WTC11 (cell line): ENCODE measurements at places on chromosomes 13 and 19.
A peak's percentile ranks its signal among the peaks of the same experiment; 100 is the strongest.

DNA sequence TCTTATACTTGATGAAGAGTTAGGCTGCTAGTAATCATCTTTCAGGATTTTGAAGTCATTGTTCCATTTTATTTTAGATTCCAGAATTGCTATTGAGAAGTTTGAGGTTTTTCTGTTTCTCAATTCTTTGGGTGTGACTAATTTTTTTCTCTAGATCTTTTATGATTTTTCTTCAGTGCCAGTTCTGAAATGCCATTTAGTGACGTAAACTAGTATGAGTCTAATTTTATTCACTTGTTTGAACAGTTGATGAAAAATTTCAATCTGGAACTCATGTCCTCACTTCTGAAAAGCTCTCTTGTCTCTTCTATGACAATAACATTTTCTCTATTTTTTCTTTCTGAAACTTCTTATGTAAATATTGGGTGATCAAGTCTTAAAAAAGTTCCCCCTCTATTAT is 188.5 kb upstream of the HTR2A start:
- no peak for DNase-seq

DNA sequence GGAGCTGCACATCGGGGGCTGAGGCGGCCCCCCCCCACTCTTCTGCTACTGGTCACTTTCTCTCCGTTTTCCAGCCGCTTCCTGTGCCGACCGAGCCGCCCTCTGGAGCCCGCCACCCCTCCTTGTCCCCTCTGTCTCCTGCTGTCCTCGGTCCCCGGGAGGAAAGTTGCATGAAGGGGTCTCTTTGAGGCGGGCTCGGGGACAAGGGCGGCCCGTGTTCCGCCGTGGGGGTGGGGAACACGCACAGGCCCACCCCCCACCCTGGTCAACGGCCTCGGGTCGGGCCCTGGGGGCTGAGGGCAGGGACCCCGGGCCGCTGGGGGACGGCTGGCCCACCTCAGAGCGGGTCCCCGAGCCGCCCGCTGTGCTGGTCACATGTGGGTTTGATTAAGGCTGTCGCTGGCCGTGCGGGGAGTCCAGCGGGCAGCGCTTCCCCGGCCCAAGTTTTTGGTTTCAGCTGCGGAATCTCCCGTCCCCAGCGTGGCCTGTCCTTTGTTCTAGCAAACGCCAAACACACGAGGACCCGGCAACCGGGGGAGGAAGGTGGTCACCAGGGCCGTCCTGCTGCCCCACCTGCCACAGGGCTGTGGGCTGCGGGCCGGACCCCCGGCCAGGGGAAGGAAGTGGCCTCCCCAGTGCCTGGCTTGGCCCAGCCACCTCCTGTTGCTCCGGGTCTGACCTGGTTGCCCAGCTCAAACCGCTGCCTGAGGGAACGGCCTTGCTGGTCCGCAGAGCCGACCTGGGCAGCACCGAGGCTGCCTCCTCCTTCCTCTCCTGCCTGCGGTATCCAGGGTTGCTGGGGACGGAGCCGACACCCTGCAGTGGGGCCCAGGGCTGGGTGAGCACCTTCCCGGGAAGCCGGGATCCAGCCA is 1.9 kb downstream of the EFNA2 start:
- DNase-seq, result no peak

DNA sequence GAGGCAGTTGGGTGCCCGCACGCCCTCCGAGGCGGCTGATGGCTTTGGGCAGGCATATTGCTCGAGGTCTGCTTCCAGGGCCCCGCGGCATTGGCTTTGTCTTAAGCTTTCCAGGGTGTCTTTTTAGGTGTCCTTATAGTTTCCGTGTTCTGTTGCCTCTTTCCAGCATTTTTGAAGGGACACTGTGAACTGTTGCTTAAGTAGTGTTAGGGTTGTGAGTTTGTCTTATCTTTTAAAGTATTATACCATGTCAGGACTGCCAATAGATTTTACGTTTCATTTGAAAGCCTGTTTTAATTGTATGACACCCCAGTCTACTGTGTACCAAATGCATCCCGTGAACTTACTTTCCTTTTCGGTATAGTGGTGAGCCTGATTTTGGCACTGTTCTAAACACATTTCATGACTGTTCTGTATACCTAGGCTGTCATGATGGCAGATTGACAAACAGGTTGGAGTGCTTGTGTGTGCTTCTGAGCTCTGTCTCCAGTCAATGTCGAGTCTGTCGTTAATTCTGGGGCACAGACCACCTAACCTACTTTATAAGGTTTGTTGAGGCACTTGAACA is 656 bp downstream of the PCCA start:
- no peak for DNase-seq

GRCh38 chr13:103067751-103068555 is 1.7 kb upstream of the SLC10A2 start:
- DNase-seq, result peak; percentile 70

DNA sequence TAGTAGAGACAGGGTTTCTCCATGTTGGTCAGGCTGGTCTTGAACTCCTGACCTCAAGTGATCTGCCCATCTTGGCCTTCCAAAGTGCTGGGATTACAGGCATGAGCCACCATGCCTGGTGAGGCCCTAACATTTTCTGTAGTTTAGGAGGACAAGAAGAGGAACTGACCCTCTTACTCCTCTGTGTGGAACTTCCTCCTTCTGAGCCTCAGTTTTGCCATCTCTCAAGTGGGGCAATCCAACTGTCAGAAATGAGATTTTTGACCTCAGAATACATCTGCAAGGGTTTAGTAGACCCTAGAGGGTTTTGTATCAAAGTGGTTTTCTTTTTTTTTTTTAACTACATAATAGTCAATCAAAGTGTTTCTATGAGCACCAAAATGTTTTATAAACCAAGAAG is 2.4 kb downstream of the DKKL1 start:
- no peak for DNase-seq

GRCh38 chr19:22620401-22620800 is 13.7 kb upstream of the ZNF492 start:
- DNase-seq, result no peak

DNA sequence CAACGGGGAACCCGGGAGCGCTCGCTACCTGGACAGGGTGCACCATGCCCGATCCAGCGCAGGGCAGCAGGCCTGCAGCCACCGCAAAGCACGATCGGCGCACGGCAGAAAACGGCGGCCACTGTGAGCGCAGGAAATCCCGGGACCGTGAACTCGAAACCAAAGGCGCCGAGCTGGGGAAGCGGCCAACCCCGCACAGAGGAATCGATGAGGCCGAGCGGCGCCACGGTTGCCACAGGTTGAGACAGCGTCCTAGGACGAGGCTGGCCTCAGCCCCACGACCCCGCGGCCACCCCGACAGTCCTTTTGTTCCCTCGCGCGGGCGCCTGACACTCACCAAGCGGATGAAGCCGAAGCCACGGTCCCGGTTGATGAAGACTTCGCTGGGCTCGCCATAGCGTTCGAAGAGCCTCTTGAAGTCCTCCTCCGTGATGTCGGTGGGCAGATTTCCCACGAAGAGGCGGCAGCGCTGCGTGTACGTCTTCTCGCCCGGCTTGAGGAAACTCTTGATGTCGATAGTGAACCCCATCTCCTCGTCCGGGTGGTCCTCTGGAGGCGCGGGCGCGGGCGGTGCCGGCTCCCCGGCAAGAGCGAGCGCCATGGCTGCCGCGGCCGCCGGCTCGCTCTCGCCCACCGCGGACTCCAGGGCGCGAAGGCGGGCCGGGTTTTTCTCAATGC is 557 bp downstream of the PSPC1 start:
- peak; percentile 39 for DNase-seq

DNA sequence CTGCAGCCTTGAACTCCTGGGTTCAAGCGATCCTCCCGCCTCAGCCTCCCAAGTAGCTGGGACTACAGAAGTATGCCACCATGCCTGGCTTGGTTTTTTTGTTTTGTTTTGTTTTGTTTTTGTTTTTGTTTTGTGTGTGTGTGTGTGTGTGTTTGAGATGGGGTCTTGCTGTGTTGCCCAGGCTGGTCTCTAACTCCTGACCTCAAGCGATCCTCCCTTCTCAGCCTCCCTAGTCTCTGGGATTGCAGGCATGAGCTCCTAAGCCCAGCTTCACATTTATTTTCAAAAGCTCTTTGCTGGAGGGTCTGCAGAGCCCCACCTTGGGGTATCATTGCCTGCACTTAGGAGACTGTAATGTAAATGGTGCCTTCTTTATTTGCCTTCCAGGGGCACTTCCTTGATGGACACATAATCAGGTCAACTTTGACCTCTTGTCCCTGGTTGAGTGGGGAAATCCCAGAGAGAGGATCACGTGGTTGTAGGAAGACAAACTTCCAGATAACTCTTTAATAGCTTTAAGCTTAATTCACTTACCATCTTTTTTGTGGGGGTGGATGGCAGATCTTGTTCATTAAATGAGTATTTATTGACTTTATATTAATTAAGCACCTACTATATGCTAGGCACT is 72.9 kb upstream of the NPAS1 start:
- no peak for DNase-seq

- DNase-seq, result no peak
These were observed 194.7 kb downstream of the LMO7 start for GRCh38 chr13:75830842-75831241.

DNA sequence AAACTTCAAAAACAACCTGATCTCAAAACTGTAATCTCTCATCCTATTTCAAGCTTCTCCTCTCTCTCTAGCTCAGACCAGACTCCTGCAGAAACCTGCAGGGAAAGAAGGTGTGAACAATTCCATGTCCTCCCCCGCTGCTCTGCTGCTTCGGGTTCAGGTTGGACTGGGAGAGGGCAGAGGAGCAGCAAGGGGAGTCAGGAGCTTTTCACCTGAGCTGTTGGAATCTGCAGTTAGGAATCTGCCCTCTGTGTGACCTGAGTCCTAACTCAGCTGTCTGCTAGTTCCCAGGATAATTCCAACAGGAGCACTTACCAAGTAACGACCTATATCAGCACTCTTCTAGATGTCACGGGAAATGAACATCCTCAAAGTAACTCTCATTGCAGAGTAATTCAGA is 118.3 kb downstream of the DNAJC15 start:
- peak; percentile 21 for DNase-seq

- no peak for DNase-seq
These were observed 3.9 kb downstream of the SIAH3 start for GRCh38 chr13:45847554-45848224.

GRCh38 chr13:114167426-114167825 is 11.6 kb upstream of the CFAP97D2 start:
- DNase-seq, result no peak

DNA sequence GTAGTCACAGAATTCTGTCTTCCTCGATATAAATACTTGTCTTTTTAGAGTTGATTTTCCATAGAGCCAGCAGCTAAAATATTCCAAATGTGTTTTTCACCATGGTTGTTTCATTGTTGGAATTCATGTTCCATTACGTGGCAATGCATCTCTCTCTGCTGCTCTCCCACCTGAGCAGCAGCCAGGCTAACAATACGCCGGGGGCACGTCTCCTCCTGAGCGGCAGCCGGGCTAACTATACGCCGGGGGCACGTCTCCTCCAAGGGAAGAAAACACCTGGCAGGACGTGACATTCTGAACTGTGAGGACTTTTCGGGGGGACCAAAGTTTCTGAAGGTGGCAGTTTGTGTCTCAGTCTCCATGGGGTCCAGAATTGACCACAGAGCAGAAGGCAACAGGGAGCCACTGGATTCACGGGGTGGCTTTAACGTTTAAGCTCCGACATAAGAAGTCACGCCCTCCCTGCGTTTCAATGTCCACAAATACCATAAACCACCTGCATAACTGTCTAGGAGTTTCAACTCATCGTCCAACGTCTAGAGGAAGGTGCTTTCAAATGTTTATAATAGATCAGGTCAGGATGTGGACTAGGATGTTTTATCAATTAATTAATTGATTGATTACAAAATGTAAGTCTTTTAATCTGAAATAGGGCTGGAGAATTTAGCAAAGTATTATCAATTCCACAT is 15.1 kb downstream of the PLPP2 start:
- no peak for DNase-seq

DNA sequence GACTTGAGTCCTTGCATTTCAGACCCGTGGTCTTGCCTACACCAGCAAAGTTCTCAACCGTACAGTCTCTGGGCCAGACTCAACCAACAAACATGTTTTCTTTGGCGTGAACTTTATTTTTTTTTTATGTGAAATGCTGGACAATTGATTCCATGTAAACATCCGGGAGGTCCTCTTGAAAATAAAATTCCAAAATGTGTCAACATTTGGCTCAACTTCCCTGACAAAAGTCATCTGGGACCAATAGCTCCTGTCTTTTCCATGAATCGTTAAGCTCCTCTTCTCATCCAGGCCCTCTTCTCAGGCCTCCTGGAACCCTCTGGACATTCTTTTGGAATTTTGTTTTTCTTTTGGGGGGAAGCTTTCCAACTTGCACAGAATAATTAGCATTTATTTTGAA is 2.7 kb downstream of the ALDH16A1 start:
- DNase-seq, result no peak
